ENCODE measurements at places on chromosomes 7 and 10.
A peak's percentile ranks its signal among the peaks of the same experiment; 100 is the strongest.

GRCh38 chr10:110268971-110269370 is 35.7 kb downstream of the SMNDC1 start:
- no peak for DNase-seq

DNA sequence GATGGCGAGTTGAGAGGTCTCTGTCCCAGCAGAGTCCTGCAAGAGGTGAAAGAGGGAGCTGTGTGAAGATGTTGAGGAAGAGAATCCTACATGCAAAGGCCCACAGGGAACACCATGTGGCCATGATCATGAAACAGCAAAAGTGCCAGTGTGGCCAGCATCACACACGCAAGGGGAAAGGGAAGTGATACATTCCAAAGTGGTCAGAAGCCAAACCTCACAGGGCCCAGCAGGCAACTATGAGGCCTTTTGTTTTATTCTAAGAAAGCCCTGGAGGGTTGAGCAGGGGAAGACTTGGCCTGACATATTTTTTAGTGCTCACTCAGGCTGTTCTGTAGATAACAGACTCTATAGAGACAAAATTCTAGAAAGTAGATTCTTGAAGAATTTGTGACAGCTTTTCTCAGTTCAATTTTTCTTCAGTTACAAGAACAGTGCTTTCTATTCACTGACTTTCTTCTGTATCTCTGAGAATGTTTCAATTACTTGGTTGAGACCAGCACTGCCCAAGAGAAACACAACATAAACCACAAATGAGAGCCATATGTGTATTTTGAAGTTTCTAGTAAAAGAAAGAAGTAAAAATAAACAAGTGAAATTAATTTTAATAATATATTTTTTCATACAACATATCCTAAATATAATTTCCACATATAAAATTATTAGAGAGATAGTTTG is 82.3 kb downstream of the HTR7 start:
- peak; percentile 8 for DNase-seq

DNA sequence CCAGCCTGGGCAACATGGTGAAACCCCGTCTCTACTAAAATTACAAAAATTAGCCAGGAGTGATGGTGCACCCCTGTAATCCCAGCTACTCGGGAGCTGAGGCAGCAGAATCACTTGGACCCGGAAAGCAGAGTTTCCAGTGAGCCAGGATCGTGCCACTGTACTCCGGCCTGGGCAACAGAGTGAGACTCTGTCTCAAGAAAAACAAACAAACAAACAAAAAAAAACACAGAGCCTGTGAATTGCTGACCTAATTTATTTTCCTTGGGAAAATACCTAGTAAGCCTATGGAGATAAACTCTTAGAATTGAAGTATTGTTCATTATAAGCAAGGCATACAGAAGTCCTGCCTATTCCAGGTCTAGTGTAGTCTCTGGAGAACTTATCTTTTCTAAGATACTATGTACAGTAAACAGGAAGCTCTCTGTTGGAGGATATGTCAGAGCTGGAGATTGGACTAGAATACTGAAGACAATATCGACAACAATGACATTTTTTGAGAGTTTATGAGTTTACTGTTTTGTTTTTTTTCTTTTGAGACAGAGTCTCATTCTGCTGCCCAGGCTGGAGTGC is 14.9 kb downstream of the GTF2I start:
- no peak for DNase-seq

DNA sequence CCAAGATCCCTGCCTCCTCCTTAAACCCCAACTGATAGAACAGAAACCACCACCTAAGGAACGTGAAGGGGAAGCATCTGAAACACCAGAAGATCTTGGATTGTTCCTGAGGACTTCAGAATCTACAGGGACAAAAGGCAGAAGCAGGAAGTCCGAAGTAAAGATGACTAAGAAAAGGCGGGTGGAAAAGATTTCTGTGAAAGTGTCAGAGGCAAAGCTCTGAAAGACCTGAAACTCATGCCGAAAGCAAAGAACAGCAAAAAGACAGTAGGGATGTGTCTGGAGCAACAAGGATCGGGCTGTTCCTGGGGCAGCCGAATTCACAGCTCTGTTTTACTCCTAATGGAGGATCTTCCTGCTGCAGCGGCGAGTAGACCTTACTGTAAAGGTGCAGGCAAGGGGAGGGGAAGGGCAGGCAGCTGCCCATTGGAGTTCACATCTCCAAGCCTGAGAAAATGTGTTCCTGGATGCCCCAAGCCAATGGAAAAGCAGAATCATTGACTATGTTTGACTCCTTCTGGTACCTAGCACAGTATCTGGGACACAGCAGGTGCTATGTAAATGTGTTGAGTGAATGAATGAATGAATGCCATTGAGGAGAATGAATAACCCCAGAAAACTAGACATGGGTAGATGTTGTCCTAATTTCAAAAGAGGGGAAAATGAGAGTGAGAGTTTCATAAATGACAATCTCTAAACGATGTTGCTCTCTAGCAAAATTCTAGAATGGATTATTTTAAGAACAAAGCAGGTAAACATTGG is 40.4 kb downstream of the PDIA4 start:
- no peak for DNase-seq

- DNase-seq, result no peak
Observed at GRCh38 chr10:77283326-77283725, 354.3 kb downstream of the KCNMA1 start.

DNA sequence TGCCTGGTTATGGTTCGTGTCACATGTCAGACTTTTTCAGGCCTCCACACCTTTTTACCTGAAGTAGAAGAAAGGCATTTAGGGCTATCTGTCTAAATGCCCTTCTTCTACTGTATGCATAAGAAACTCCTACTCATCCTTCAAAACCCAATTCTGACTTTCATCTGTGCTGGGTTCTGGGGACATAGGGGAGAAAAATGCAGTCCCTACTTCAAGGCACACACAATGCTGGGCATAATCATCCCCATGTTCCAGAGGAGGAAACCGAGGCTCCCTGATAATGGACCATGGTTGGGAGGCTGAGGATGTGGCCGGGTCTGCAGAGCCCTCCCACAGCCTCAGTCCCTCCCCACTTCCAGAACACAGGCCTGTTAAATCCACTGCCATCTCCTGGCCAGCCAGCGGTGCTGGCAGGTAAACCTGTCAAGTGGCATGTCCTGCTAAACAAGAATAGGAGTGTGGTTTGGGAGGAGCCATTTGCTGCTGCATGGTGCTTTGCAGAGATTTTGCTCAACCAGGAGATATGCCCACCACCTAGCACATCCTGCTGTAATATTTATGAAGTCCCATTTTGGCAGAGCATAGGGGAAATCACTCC is 32.0 kb downstream of the GRID1 start:
- DNase-seq, result no peak

Measured in hindlimb muscle (tissue), 1 donor.